ENCODE measurements at places on chromosomes 7 and 10.

GRCh38 chr10:118983263-118983662 lies 46.3 kb upstream of the NANOS1 start:
- no peak for DNase-seq

DNA sequence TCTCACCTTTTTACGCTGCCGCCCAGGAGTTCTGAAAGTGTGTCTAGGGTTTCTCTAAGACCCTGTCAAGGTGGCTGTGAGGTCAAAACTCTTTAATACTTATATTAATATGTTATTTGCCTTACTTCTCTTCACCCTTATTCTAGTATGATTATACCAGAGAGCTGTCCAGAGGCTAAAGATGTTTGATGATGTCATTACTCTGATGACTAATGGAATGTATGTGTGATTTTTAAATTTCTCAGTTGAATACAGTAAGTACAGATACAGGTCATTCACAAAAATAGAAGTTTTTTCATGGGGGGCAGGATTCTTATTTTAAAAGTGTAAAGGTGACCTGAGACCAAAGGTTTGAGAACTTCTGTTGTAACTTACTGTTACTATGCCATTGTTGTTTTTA lies 150.6 kb upstream of the FOXP2 start:
- DNase-seq, result no peak

DNA sequence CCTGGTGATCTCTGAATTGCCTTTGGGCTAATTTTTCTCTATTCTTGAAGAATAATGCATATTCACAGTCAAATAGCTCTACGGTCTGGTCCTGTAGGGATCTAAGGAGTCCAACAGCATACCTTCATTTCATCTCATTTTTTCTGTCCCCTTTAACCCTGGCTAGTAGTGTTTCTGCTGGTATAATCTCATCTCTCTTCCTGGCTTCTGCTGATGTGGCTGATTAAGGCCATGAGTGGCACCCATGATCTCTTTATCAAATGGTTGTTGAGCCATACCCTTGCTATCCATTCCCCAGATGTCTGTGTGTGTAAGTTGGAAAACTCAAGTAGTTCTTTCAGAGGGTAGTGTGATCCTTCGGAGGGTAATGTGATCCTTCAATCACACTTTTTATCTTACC lies 119.5 kb downstream of the MARCHF5 start:
- no peak for DNase-seq

DNA sequence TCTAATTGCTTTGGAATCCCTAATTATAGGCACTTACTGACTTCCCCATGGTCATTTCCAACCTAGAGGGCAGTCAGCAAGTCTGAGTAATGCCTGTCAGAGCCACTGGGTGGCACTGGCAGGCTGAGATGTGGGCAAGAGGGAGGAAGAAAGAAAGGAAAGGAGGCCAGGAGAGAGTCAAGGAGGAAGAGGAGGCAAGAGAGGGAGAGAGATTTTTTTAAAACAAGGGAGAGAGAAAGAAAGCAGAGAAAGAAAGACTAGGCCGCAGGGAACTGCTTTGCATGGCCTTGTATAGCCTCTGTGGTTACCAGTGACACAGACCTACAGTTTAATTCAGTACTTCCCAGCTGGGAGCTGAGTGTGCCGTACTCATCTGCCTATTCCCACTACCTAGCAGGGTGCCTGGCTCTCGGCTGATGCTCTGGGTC lies 210.4 kb upstream of the ADO start:
- peak; percentile 7 for DNase-seq

GRCh38 chr10:7045891-7046599 lies 364.8 kb downstream of the SFMBT2 start:
- no peak for DNase-seq

Measured in nucleus accumbens (tissue), 56 donors.